ENCODE measurements at places on chromosomes 12 and 14.

- DNase-seq: no peak
Measured at GRCh38 chr12:27498149-27498548, 25.9 kb upstream of the PPFIBP1 start.

- peak; percentile 36 for DNase-seq
Measured at GRCh38 chr14:74507840-74508239, 14.3 kb downstream of the ISCA2 start.

DNA sequence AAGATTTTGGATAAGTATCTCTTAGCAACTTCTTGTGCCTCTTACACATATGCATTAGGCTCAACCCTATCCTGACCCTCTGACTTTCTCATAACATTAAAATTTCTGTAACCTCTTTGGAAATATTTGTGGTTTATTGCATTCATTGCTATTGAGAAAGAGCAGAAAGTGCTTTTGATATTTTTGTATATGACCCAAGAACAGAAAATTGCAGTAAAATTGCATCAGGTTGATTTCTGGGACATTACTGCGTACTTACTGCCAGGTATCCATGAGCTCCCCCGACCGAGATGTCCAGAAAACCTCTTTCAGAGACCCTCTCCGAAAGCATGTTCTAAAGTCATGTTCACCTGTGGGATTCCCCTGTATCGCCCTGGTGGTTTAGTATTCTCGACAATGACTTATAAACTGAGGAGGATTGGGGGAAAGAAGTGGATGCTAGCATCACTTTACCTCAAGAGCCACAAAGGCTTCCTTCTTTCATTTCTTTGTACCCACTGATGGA is 14.5 kb upstream of the IL22 start:
- no peak for DNase-seq

GRCh38 chr14:69275331-69275730 is 15.4 kb downstream of the GALNT16 start:
- no peak for DNase-seq

- DNase-seq: no peak
Measured at GRCh38 chr12:89756194-89756584, 47.6 kb upstream of the ATP2B1 start.
